ENCODE measurements at places on chromosomes 2 and 18.

- no peak for DNase-seq
Observed at GRCh38 chr2:12091201-12091806, 344.9 kb downstream of the LPIN1 start.

GRCh38 chr2:29617351-29617750 is 304.0 kb downstream of the ALK start:
- no peak for DNase-seq

- no peak for DNase-seq
Observed at GRCh38 chr18:23828426-23828825, 139.2 kb downstream of the LAMA3 start.

- no peak for DNase-seq
Observed at GRCh38 chr2:18049325-18049724, 170.9 kb downstream of the KCNS3 start.

GRCh38 chr2:20557635-20558034 is 93.3 kb downstream of the HS1BP3 start:
- DNase-seq: no peak

DNA sequence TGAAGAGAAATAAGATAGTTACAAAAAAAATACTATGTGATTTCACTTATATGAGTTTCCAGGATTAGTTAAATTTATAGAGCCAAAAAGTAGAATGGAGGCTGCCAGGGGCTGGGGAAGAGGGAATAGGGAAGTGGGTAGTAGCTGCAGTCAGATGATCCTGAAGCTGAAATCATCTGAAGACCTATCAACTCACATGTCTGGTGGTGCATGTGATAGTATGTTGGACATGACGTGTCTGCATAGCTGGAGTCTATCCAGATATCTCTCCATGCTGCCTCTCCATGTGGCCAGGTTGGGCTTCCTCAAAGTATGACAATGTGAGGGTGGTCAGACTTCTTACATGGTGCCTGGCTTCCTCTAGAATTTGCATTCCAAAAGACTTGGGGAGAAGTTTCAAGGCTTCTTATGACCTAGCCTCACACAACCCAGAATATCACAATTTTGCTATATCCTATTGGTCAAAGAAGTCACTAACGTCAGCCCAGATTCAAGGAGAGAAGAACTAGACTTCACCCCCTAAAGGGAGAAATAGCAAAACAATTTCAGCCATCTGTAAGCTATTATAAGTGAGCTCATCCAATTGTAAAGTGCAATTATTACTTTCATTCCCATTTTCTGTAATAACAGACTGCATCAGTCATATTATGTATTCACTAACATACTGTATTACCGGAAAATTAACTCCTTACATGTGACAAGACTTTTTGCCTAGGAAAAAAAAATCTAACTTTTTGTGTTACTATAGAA is 14.0 kb upstream of the ZNF396 start:
- no peak for DNase-seq

GRCh38 chr2:176781570-176782217 is 430.9 kb upstream of the HNRNPA3 start:
- no peak for DNase-seq

DNA sequence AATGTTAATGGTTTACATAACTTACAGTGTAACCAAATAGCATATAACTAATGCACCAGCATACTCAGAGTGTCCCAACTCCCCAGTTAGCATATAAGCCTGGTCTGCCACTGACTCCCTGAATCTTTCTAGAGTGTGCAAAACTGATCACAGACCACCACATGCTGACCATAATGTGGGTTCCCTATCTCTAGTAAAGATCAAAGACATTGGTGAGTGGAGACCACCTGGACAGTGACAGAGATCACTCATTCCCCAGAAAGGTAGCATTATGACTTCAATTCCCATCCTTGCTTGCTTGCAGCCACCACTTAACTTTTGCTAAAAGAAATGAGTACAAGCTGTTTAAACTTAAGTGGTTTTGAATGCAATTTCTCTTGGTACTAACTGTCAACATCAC is 39.0 kb downstream of the KANSL1L start:
- DNase-seq: no peak

- no peak for DNase-seq
Observed at GRCh38 chr2:191631754-191632153, 46.2 kb upstream of the NABP1 start.

GRCh38 chr2:33354981-33355380 is 121.5 kb upstream of the RASGRP3 start:
- no peak for DNase-seq

- DNase-seq: no peak
Observed at GRCh38 chr18:49610022-49610445, 48.2 kb downstream of the LIPG start.

DNA sequence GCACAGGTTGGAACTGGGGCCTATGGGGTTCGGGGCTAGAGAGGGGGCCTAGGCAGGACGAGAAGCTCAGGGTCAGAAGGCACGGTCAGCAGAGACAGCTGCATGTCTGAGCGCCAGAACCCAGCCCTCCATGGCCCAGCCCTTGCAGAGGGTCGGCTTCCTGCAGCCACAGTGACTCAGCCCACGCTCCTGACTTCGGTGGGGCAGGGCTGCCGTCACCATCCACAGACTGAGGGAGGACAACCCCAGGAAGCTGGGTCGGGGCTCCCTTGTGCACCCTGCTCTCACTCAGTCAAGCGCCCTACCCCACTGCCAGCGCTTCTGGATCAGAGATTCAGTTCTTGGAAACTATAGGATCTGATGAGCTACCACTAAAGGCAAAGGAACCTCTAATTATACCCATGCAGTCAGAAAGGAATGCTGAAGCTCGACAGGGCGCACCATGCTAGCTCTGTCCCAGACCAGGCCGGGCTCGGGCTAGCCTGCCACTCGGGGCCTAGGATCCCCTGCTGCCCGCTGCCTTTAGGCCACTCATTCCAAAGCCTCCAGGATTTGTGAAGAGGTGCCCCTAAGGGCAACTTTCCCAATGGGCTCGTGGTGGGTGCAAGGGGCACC is 3.0 kb downstream of the ACTR1B start:
- DNase-seq: no peak

DNA sequence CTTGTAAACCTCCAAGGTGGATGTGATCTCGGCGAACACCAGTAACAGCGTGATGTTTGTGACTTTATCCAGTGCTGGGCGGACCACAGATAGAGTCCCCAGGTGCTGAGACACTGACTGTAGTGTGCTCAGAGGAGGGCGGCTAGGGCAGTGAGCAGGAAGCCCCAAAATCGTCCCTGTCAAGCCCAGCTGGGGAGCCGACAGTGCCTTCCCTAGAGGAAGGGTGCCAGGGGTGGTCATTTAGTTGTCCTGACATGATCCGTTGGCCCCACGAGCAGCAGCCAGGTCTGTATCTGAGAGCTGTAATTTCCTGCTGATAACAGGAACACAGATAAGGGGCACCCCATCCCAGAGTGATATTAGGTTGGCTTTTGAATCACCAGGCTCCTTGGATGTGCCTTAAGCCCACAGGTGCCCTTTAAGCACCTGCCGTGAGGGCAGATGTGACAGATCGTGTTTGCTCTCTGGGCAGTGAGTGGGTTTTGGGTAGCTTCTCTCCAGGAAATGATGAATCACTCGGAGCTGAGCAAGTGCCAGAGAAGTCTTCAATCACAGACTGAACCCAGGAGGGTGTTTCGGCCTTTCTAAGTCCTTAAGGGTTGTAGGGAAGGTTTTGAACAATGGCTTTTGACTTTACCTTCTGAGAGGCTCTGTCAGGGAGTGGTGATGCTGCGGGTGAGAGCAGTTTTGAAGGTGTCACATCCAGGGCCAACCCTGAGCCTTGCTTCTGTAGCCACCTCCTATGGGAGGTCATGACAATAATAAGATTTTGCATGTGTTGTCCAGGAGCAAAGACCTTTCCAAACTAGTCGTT is 7.7 kb downstream of the LPIN1 start:
- DNase-seq: no peak

- no peak for DNase-seq
Observed at GRCh38 chr18:10052871-10053270, 139.1 kb downstream of the VAPA start.

GRCh38 chr2:96579422-96579821 is 42.9 kb downstream of the ARID5A start:
- DNase-seq: no peak

- DNase-seq: no peak
Observed at GRCh38 chr18:51988277-51988676, 351.7 kb upstream of the DCC start.

DNA sequence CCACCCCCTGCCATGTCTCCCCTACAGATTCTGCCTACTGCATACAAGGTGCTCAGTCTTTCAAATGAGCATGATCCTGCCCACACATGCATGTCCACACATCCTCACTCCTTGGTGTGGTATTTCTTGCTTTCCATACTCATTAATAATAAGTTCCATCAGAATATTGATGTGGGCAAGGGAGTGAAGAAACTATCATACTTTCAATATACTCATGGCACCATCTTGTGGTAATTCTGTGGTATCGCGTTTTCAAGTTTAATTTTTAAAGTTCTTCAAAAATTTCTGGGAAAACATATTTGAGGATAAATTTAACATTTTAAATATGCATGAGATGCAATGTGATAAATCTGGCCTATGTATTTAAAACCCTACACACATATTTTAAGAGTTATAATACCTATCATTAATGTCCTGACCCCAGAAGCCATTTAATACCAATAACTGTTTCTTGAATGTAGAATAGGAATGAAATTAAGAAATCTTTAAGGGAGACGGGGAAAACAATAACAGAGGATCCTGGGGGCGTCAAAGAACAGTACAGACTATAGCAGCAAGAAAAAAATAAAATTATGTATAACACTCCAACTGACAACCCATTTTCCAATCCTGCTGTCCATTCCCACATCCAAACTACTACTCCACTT is 110.1 kb downstream of the ZNF385B start:
- DNase-seq: no peak

DNA sequence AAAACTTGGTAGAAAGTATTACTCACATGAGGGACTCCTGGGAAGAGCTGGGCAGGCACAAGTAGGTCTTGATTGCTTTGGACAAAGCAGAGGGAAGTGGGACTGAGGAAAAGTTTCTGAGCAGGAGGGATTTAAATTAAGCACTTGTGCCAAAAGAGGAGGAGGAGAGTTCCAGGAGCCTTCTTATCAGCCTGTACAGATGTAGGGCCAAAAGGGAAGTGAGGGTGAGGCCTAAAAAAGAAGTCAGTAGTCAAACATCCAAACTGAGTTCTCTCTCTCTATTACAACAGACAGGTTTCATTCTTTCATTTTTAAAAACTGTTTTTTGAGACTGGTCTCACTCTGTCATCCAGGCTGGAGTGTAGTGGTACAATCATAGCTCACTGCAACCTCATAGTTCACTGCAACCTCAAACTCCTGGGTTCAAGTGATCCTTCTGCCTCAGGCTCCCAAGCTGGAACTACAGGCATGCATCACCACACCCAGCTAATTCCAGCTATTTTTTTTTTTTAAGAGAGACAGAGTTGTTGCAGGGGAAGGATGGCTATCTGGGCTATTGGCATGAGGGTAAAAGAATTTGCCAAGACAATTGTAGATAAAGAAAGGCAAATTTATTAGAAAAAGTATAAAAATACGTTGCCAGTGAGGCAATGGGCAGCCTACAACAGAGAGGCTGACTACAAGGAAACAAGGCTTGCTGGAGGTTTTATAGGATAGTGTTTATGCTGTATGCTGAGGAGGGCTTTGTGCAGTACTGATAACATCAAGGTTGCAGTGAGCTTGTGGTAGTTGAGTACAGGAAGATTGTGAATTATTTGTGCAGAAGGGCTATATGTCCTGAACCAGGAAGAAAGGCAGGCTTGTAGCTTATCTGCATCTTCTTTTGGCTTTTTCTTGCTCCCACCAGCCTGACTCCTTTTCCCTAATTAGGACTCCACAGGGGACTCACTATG is 29.0 kb downstream of the CFAP210 start:
- no peak for DNase-seq
